Left ventricle myocardium superior (tissue), 1 donor: ENCODE measurements at places on chromosomes 16 and 17. TPM values are rescaled to one million over a fixed set of nuclear protein-coding genes. Genes with fewer than 3 reads are reported as not detected.

GRCh38 chr16:85963753-85964285 lies 64.9 kb downstream of the IRF8 start:
- peak; percentile 82 for DNase-seq

DNA sequence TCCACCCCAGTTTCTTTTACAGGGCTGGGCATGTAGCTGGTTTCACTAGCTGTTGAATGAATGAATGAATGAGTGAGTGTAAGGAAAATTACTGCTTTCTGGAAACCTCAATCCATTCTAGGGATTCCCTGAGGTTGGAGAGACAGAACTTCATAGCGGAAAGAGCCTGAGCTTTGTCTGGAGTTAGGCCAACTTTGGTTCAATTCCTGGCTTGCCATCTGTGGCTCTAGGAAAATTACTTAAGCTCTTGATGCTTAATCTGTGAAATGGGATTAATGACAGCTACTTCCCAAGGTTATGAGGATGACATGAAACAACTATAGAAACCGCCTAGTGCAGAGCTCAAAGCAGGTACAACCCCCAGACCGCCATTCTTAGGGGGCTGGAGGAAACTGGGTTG lies 76.3 kb upstream of the AXIN2 start:
- DNase-seq = no peak

GRCh38 chr17:47013341-47013740 lies 34.3 kb upstream of the RPRML start:
- no peak for DNase-seq

KRT20 gene
- not detected for total RNA-seq

- DNase-seq = peak; percentile 74
Measured at GRCh38 chr16:87461466-87461991, 31.3 kb downstream of the ZCCHC14 start.

DNA sequence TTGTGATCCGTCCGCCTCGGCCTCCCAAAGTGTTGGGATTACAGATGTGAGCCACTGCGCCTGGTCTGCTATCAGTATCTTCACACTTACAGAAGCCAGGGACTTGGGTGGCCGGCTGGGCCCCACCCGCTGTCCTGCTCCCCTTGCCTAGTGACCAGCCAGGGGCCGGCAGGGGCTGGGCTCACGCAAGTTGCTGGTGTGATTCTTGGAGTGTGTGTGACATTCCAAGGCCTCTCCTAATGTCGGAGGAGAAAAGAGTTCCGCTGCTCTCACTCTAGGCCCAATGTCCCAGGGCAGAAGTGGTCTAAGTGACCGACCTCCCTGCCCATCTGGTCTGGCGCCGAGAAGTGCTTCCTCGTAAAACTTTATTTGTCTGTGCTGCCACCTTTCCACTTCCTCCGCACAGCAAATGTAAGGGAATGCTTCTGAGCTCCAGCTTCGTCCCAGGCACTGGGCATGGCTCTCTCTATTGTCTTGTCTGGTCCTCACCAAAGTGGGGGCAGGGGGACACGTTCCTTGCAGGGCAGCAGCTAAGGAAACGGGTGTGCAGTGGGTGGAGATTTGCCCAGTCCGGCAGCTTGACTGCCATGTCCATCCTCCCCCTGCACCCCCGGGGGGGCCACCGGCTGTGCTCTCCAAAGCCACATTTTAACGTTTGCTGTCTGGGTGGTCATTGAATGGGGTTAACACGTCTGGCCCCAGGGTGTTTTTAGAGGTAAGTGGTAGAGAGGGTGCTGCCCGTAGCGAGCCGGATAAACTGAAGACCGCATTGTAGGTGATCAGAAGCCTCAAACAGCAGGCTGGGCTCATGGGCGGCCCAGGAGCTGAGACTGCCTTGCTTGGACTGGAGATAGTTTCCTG lies 7.8 kb upstream of the GSE1 start:
- no peak for DNase-seq
